GM12865 (cell line): ENCODE measurements at places on chromosomes 7 and 10.

GRCh38 chr10:15898046-15898445, 37.7 kb upstream of the MINDY3 start:
- DNase-seq, result peak; percentile 3

DNA sequence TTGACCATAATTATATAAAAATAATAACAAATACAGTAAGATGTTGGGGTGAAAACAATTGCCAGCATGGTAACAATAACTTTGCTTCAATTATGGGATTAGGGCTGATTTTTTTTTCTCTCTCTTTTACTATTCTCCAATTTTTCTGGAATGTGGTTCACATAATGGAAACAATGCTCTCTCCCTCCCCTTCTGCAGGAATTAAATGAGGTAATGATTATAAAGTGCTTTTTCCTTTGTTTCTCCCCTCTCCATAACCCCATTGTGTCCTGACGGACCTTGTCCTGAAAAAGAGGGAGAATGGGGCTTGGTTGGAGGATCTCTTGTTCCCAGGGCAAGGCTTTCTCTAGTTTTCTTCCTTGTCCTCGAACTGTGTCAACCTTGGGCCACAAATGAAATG, 234.0 kb upstream of the ZNF32 start:
- no peak for DNase-seq

DNA sequence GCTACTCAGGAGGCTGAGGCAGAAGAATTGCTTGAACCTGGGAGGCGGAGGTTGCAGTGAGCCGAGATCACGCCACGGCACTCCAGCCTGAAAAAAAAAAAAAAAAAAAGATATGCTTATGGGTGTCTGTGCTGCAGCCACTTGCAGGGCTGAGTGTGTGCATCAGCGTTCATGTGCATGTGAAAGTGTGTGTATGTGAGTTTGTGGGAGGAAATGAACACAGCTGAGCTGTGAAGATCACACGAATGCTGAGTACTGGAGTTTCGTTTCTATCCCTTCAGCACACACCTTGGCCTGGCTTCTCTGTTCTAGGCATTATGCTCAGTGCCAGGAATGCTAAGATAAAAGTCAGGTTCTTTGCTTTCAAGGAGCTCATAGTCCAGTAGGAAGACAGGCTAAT, 12.0 kb upstream of the SVOPL start:
- peak; percentile 13 for DNase-seq

DNA sequence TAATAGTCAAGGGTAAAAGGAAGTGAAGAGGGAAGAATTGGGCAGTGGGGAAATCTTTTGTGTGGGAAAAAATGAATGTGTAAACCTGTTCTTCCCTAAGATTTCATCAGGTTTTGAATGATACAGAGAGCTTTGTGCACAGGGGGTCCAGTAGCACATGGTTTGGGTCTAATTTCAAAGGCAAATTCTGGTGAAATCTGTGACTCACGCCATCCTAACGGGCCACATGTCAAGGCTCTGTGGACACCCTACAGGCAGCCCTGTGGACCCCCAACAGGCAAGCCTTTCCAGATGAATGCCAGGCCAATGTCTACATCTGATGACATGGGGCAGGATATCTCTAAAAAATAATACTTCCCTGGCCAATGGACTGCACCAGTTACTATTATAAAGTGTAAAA, 309.8 kb downstream of the PARD3 start:
- DNase-seq, result no peak

GRCh38 chr7:78605119-78605518, 806.5 kb downstream of the PHTF2 start:
- no peak for DNase-seq

- no peak for DNase-seq
These were observed 36.4 kb downstream of the CYP17A1 start for GRCh38 chr10:102800611-102801335.

- DNase-seq, result peak; percentile 52
These were observed 6.0 kb downstream of the CCDC186 start for GRCh38 chr10:114167985-114168384.

DNA sequence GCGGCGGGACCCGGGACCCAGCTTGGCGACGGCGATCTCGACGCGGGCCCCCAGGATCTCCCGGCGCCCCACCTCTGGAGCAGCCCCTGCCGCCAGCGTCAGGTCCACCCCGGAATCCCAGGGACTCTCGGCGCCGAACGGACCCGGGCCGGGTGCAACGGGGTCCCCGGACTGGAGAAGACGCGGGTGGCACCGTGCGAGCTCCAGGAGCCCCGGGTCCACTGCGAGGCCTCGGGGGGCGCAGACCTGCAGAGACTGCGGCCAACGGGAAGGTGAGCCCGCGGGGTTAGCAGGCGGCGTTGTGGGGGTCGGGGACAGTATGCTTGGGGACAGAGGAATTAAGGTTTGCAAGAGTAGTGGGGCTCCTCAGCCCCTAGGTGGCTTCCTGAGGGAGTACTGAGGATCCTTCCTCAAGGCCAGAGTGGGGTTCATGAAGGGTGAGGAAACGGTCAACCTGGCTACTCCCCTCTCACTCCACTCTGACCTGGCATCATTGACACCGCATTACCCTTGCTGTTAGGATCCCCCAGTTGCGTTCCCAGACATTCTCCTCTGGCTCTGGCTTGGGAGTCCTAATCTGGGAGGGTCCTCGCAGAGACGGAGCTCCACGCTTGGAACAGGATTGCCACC, 353 bp downstream of the EPHB6 start:
- no peak for DNase-seq

DNA sequence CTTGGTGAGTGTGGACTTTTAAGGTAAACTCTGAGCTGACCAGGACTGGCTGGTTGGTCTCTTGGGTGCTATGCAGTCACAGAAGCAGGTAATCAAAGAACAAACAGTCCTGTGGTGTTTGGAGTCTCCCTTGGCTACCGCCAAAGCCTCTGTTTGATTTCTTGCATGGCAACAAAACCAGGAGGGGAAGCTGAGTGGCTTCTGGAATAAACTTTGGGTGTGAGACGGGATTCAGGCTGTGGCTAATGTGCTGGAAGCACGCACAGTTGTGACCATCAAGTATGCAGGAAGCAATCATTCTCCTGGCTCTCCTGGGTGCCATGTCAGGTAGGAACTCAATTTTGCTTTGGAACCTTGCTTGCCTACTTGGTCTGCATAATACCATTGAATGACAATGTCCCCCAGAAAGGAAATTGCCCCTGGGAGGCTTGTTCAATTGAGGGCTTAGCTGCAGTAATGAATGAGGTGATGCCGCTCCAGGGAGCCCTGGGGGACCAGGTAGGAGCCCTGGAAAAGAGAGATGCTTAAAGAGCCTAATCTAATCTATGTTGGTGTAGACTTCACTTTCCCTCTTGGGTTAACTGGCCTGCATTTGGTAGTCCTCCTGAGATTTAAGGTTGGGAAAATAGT, at the start of gene CDHR3:
TSS of gene CDHR3 (plus strand) at position 227 of the 630 bp plus-strand sequence. CDS start at position 282, 55 bp downstream.
- no peak for DNase-seq

- peak; percentile 86 for DNase-seq
These were observed 21.0 kb upstream of the GNA12 start for GRCh38 chr7:2864999-2865670.

- no peak for DNase-seq
These were observed 219.6 kb upstream of the GPR26 start for GRCh38 chr10:123446449-123447156.

DNA sequence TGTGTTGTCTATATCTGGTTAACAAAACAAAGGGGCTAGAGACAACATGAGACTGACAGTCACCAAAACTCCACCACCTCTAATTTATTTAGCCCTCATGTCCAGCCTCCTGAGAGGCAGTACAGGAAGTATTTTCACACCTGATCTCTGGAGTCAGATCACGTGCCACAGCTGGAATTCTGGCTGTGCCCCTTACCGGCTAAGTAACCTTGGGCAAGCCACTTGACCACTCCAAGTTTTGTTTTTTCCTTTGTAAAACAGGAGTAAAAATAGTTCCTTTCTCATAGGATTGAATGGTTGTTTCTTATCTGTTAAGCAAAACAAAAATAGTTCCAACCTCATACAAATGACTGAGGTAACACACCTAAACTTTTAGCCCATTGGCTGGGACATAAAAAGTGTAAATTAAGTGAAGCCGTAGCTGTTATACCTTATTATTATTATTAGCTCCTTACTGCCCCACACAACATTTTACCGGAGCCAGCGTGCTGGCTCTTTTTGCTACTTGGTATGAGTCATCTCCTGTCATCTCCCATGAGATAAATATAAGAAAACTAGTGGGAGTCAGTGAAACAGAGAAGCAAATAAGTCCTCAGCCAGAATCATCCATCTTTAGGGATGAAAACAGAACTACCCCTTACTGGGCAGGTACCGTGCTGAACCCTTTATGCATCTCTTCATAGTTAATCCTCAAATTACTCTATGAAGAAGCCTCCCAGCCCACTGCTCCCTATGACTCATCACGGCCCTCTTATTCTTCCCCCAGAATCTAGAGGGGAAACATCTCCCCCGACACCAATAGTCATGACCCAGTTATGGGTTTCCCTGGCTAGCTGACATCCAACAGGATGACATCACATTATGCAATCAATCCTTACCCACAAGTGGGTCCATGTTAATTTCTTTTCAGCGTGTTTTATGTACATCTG, 44.9 kb downstream of the PPP1R3C start:
- DNase-seq, result no peak

GRCh38 chr7:151666886-151667285, 147.2 kb upstream of the RHEB start:
- no peak for DNase-seq

DNA sequence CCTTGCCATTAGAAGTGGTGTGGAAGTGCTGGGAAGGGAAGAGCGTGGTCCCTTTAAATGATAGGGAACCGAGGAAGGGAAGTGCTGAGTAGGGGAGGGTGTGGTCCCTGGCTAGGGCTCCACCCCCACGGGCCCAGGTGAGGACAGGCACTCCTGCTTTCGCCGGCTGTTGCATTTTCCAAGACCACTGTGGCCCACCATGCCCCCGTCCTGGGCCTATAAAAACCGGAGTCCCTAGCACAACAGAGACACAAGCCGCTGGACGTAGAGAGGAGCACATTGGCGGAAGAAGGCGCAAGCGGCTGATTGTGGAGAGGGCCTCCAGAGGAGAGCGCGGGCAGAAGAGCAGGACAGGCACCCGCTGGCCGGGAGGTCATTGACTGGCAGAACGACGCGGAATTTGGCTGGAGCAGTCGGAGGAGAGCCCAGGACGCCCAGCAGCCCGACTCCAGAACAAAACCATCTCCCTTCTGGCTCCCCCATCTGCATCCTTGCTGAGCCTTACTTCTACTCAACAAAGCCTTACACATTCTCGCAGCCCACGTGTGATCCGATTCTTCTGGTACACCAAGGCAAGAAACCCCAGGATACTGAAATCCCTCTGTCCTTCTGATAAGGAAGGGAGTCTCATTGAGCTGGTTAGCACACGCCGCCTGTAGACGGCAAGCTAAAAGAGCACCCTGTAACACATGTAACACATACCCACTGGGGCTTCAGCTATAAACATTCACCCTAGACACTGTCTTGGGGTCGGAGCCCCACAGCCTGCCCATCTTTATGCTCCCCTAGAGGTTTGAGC, 146.2 kb upstream of the LYZL1 start:
- no peak for DNase-seq

GRCh38 chr7:104126411-104126841, 81.4 kb downstream of the ORC5 start:
- no peak for DNase-seq

DNA sequence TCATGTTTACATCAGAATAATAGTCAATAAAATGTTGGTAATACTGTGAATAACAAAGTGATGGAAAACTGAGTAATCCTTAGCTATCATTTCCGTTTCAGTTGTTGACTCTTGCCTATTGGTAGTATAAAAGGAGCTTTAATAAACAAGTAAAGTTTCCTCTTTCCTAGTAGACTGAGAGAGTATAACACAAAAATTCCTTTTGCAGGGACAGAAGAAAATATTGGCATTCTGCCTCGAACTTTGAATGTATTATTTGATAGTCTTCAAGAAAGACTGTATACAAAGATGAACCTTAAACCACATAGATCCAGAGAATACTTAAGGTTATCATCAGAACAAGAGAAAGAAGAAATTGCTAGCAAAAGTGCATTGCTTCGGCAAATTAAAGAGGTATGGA, 9.4 kb downstream of the KIF20B start:
- DNase-seq, result no peak

GRCh38 chr10:112006831-112007230, 176.7 kb downstream of the GPAM start:
- no peak for DNase-seq

- DNase-seq, result peak; percentile 76
These were observed 3.5 kb upstream of the CFAP58 start for GRCh38 chr10:104350127-104350635.

- no peak for DNase-seq
These were observed 18.4 kb upstream of the KLF6 start for GRCh38 chr10:3803295-3803926.

GRCh38 chr10:62764011-62764410, 40.5 kb upstream of the ADO start:
- DNase-seq, result no peak

DNA sequence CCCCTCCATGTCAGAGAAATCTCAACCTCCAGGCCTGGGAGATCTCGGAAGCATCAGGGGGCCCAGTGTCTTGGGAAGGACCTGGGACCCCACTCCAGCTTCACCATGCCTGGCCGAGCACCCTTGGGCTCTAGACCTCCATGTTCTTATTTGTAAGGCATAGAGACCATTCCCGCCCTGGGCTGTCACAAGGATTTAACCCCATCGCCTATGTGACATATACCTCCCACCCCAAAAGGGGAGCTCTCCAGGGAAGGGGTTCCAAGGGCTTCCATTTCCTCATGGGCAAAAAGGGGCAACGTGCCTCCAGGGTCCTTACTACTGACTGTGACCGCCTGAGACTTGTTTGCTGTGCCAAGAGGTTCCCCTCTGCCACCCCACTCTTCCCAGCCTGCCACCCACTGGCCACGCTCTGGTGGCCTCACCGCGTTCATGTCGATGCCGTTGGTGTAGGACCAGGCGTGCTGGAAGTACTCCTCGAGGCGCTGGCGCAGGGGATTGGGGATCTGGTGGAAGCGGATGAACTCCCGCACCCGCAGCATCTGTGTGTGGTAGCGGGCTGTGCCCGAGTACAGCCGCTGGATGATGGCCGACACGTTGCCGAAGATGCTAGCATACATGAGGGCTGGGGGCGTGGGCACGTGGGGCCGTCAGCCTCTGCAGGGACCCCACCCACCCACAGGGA, 27.5 kb downstream of the KCNH2 start:
- DNase-seq, result no peak

- DNase-seq, result peak; percentile 88
These were observed 10.5 kb downstream of the TMEM273 start for GRCh38 chr10:49177391-49178355.

DNA sequence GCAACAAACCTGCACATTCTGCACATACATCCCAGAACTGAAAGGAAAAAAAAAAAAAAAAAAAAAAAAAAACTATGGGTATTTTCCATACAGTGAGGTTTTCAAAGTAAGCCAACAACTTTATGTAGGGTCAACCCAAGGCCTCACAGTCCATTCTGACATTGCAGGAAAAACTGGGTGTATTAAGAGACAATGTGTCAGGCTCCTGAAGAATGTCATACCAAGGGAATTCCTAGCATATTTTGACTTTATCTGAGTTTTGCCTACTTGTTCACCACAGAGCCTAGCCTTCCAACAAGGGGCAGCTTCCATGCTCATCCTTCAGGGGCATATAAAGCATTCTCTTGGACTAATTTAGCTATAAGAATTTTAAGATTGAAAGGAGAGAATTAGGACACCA, 368.9 kb downstream of the PLXDC2 start:
- DNase-seq, result no peak

- DNase-seq, result no peak
These were observed 40.3 kb downstream of the ZNF22 start for GRCh38 chr10:45040921-45041542.
